Activated naive CD4-positive, alpha-beta T cell treated with anti-CD3 and anti-CD28 coated beads for 36 hours (primary cell): ENCODE measurements at places on chromosomes 5 and 9.
A peak's percentile ranks its signal among the peaks of the same experiment; 100 is the strongest.

DNA sequence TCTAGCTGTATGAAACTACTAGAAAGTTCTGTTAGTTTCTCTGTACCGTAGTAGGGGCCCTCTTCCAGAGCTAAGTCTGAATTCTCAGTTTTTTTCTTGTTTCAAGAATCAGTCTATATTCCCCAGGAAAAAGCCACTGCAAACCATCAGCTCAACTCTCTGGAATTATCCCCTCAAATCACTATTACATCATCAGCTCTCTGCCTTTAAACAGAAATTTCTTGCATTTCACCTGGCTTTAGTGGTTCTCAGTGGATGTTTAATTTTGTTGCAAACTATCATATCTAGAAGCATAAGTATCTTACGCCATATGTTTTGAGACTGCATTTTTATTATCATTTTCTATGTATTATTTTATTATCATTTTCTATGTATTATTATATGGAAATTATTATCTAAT lies 55.2 kb upstream of the PPP2CA start:
- DNase-seq = no peak

- DNase-seq = no peak
Observed at GRCh38 chr5:14696057-14696456, 31.5 kb downstream of the OTULIN start.

GRCh38 chr9:4119778-4120554 lies 179.9 kb downstream of the GLIS3 start:
- DNase-seq = no peak

DNA sequence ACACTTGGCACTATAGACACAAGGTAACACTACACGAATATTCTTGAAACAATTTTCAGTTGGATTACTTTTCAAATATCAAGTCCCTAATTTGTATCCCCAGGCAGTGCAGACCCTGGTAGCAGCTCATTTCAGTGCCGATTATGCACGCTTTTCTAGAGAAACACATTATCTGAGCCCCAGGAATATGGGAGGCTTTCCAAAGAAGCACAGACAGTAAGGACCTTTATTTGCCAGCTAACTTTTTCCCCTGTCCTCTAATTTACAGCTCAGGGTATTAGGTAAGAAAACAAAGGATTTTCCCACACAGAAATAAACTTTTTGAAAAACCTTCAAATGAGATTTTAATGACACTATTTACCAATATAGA lies 852.3 kb upstream of the DMAC1 start:
- no peak for DNase-seq

GRCh38 chr5:64939772-64940510 lies 171.2 kb downstream of the CWC27 start:
- DNase-seq = no peak

DNA sequence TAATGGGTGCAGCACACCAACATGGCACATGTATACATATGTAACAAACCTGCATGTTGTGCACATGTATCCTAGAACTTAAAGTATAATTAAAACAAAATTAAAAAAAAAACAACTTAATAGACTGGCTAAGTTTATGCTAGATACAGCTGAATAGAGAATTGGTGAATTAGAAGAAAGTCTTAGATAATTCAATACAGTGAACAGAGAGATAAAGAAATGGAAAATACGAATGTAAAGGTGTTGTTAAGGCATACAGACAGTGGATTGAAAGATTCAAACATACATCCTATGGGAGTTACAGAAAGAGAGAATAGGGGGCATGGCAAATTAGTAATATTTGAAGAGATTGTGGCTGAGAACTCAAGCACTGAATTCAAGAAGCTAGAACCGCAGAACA lies 75.4 kb downstream of the RASGRF2 start:
- no peak for DNase-seq

GRCh38 chr5:178392386-178392785 lies 159.8 kb upstream of the PHYKPL start:
- no peak for DNase-seq

GRCh38 chr5:61431923-61432620 lies 100.0 kb downstream of the ZSWIM6 start:
- DNase-seq = no peak

GRCh38 chr5:5454391-5454790 lies 31.9 kb downstream of the ICE1 start:
- no peak for DNase-seq

- DNase-seq = no peak
Observed at GRCh38 chr9:18428661-18429060, 45.3 kb upstream of the ADAMTSL1 start.

DNA sequence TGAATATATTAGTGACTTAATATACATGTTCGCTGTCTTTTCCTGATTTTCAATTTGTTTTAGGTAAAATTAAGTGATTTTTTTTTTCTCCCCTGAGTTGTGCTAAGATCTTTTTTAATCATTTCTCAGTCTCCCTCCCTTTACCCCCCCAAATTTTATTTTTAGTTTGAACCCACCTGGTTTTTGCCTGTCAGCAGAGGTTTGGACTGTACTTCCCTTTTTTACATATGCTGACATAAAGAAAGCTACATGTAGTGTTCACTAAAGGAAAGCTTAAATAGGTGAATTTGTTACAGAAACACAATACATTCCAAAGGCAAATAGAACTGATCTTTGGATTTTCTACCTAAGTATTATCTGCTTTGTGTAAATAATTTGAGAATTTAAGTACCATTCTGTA lies 82.2 kb downstream of the IPO11 start:
- DNase-seq = no peak

DNA sequence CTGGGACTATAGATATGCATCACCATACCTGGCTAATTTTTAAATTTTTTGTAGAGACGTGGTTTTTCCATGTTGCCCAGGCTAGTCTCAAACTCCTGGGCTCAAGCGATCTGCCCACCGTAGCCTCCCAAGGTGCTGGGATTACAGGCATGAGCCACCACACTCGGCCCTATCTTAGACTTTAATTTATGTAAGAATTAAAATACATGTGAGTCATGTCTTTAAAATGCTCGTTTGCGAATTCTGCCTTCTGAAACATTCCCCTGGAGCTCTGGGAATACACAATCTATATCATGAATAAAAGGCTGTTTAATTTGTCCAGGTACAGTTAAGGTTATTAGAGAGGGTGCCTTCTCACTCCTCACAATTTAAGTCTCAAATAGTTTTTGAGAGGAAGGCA lies 32.8 kb downstream of the RHOBTB3 start:
- DNase-seq = no peak

- peak; percentile 74 for DNase-seq
Observed at GRCh38 chr5:39716532-39717028, 291.8 kb upstream of the DAB2 start.

GRCh38 chr9:112848316-112849151 lies 42.1 kb downstream of the SLC46A2 start:
- no peak for DNase-seq

DNA sequence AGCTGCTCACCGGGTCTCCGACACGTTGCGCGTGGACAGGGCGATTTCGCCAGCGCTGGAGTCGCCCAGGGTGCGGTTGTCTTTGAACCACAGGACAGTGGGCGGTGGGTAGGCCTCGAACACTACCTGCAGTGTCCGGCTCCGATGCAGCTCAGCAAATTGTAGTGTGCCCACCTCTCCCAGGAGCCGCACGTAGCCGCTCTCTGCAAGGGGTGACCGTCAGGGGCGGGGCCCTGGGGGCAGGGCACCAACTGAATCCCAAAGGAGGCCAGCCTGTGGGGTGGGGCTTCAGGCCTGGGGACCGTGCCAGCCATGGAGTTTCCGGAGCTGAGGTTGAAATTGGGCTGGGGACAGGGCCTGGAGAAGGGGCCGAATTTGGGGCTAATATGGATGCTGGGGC lies 22.9 kb downstream of the PDGFRB start:
- DNase-seq = no peak

- no peak for DNase-seq
Observed at GRCh38 chr9:70053864-70054263, 10.2 kb downstream of the MAMDC2 start.

DNA sequence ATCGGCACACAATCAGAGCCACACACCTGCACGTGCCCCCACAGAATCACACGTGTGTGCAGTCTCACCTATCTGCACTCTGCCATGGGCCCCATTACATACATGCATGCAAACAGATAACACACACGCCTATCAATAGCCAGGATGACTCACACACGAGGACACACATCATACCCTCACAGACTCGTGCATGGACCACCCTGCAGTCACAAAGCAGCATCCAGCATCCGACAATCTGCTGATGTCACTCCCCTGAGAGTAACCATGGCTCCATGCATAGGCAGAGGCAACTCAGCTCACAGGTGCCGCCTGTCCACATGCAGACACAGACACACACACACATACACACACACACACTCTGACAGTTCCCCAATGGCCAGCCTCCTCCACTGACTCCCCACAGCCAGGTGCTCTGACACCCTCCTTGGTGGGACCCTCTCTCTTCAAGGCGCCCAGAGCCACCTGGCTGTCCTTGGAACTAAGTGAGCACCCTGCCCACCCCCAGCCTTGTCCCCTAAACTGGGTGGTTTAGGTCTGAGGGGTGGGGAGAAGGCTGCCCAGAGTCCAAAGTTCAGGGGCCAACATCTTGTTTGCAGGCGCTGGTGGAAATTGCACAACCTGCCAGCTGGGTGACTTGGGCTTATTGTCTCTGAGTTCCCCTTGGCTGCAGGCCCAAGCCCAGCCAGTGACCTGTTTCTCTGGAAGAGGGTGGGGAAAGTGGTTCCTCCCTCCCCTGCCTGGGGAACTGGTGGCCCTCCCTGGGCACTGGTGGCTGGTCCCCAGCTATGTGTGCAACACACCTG lies 34.6 kb upstream of the NEK6 start:
- DNase-seq = no peak

GRCh38 chr5:66701244-66701643 lies 105.1 kb downstream of the MAST4 start:
- no peak for DNase-seq

GRCh38 chr5:173573126-173573960 lies 43.1 kb downstream of the BOD1 start:
- peak; percentile 70 for DNase-seq

- DNase-seq = no peak
Observed at GRCh38 chr5:33801292-33801691, 90.5 kb downstream of the ADAMTS12 start.

GRCh38 chr5:1138445-1139245 lies 26.8 kb upstream of the SLC12A7 start:
- no peak for DNase-seq

- DNase-seq = no peak
Observed at GRCh38 chr9:82764061-82764668, 298.8 kb downstream of the RASEF start.

- no peak for DNase-seq
Observed at GRCh38 chr9:109802491-109802890, 22.5 kb downstream of the PALM2AKAP2 start.

- DNase-seq = peak; percentile 80
Observed at GRCh38 chr5:176535101-176535663, 2.0 kb downstream of the RNF44 start.

DNA sequence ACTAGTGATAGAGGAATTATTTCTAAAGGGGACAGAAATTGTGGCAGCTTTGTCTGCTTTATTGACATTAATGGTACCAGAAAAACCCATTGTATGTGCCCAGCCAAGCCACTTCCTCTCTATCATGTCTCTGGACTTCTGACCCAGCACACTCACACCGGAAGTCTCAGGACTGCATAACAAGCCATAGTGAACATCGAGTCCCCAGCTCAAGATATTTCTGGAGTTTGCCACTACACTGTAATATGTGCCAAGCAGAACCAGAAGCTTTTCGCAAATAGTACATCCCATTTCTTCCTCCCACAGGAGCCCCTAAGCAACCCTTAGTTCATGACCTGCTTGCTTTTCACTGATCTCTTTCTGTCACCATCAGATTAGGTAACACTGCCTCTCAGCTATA lies 187.4 kb upstream of the GHR start:
- no peak for DNase-seq

DNA sequence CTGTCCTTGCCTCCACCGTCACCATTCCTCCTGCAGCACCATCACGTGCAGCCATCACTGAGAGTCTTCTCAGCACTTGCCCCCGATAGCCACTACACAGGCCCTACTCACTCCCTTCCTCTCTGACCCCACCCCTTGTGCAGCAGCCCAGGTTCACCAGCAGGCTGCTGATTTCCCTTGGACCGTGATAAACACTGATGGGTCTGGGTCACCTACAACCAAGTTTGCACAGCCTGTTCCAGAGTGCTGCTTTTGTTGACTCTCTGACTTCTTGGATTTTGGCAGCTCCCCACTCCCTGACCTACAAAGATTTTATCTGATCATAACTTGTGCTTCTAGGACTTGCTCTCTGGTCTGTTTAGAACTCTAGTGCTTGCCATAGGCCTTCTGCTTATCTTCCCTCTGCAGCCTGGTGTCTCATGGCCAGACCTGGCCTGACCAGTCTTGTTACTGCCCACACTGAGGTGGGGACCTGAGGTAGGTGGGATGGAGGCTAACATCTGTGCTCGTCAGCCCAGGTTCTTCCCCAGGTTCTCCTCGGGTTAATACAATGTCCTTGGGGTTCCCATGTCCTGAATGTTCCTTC lies 109.3 kb downstream of the TARS1 start:
- DNase-seq = no peak

GRCh38 chr9:21854119-21854518 lies 51.7 kb downstream of the MTAP start:
- DNase-seq = no peak

GRCh38 chr9:136303066-136303824 lies 649 bp downstream of the CCDC187 start:
- no peak for DNase-seq

DNA sequence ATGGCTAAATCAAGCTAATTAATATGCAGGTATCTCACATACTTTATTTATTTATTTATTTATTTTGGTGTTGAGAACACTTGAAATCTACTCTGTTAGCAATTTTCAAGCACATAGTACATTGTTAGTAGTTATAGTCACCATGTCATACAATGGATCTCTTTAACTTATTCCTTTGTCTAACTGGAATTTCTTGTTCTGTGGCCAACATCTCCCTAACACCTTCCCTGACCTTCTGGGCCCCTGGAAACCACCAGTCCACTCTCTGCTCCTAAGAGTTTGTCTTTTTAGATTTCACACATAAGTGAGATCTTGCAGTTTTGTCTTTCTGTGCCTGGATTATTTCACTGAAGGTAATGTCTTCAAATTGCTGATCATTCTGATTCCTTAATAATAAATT lies 229.1 kb downstream of the SEMA5A start:
- DNase-seq = no peak

DNA sequence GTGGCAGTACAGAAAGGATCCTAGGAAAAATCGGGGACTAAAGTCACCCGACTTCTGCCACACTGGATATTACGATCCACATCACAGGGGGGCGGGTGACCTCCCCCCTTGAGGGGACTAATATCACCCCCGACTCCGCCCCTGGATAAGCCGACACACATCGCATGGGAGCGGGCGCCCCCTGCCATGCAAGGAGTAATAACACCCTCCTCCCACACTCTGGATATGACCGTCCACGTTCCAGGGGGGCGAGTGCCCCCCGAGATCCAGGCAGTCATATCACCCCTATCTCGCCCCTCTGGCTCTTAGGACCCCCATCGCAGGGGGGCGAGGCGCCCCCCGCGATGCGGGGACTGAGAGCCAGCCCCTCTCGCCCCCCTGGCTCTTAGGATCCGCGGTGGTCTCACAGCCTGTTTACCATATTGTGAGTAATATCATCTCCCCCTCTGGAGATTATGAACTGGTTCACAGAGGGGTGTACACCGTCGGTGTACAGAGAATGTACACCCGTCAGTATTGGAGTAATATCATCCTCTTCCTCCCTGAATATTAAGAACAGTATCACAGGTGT lies 423.0 kb downstream of the DIRAS2 start:
- DNase-seq = peak; percentile 35
